ENCODE measurements at places on chromosomes 16 and 17. TPM values are rescaled to one million over a fixed set of nuclear protein-coding genes. Genes with fewer than 3 reads are reported as not detected.

PHKG2 gene
- total RNA-seq = 50.5 TPM

TBC1D3E gene
- not detected for total RNA-seq

- DNase-seq = no peak
Observed at GRCh38 chr16:50694206-50694605, 800 bp downstream of the NOD2 start.

- no peak for DNase-seq
Observed at GRCh38 chr17:75194879-75195278, 10.6 kb upstream of the NUP85 start.

- no peak for DNase-seq
Observed at GRCh38 chr17:47119746-47120520, 69.2 kb downstream of the CDC27 start.

- no peak for DNase-seq
Observed at GRCh38 chr16:52101246-52101645, 445.7 kb downstream of the TOX3 start.

- no peak for DNase-seq
Observed at GRCh38 chr16:8885674-8886592, 3.8 kb downstream of the LITAFD start.

GRCh38 chr16:56603589-56603988 is 4.8 kb upstream of the MT2A start:
- DNase-seq = peak; percentile 56

- DNase-seq = no peak
Observed at GRCh38 chr17:33639103-33639880, 346.2 kb upstream of the ASIC2 start.

Measured in WTC11 (cell line).